ENCODE measurements at places on chromosomes 7 and 10. TPM values are rescaled to one million over a fixed set of nuclear protein-coding genes. Genes with fewer than 3 reads are reported as not detected.

GRCh38 chr10:26689399-26689798 is 8.1 kb upstream of the PDSS1 start:
- no peaks in the 10 kb centered on the region for H3K4me1 ChIP-seq
- DNase-seq, result no peak
- no peak overlapping the region for H3K4me3 ChIP-seq
- H3K27me3 ChIP-seq, result no peaks in the 10 kb centered on the region

- H3K4me1 ChIP-seq, result no peaks in the 10 kb centered on the region
- no peak overlapping the region for H3K4me3 ChIP-seq
- no peaks in the 10 kb centered on the region for H3K36me3 ChIP-seq
- H3K27me3 ChIP-seq, result no peaks in the 10 kb centered on the region
- no peak overlapping the region for H3K27ac ChIP-seq
Measured at GRCh38 chr10:49645871-49646870, 32.3 kb downstream of the CHAT start.

GRCh38 chr7:151672716-151673115 is 153.0 kb upstream of the RHEB start:
- no peaks in the 10 kb centered on the region for H3K27me3 ChIP-seq
- no peaks in the 10 kb centered on the region for H3K36me3 ChIP-seq
- no peak overlapping the region for H3K27ac ChIP-seq
- no peak overlapping the region for H3K4me3 ChIP-seq
- no peak for DNase-seq
- H3K4me1 ChIP-seq, result no peaks in the 10 kb centered on the region

GRCh38 chr7:2688409-2689342 is 674 bp downstream of the AMZ1 start:
- no peaks in the 10 kb centered on the region for H3K36me3 ChIP-seq
- H3K4me1 ChIP-seq, result no peaks in the 10 kb centered on the region
- no peaks in the 10 kb centered on the region for H3K27me3 ChIP-seq
- no peak overlapping the region for H3K27ac ChIP-seq
- peak overlapping the region; percentile 34 for H3K4me3 ChIP-seq
- no peak for DNase-seq

DNA sequence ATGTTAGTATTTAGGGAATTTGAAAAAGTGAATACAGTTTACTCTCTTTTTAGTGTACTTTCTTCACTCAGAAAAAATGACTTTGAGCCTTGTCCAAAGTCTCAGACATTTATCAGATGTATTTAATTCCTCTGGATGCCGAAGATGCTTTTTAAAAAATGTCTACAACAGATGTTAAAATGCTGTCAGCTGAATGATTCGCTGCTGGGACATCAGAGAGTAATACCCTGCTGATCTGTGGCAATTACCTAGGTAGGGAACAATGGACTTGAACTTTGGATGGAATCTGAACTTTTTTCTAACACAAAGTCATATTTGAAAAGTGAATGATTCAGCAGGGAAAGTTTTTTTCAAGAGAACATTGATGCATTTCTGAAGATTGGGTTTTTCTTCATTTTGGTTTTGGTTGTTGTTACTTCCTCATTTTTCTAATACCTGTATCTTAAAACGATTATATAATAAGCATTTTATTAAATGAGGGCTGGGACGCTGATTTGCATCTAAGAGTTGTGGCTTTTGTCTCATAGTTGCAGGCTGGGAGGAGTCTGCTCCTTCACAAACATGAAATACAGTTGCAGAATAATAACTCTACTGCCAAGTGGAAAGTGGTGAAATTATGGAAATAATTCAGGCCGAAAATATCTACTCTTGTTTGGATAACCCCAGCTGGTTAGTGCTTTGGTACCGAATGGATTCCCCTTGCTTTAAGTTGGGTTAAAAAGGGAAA is 98.0 kb downstream of the SPAG6 start:
- H3K36me3 ChIP-seq, result no peaks in the 10 kb centered on the region
- no peak overlapping the region for H3K4me3 ChIP-seq
- DNase-seq, result no peak
- H3K4me1 ChIP-seq, result peaks cover 8% of the 10 kb centered on the region

GRCh38 chr10:17563452-17563851 is 53.7 kb downstream of the HACD1 start:
- DNase-seq, result no peak
- H3K27me3 ChIP-seq, result no peaks in the 10 kb centered on the region
- H3K36me3 ChIP-seq, result no peaks in the 10 kb centered on the region
- H3K4me3 ChIP-seq, result no peak overlapping the region

DNA sequence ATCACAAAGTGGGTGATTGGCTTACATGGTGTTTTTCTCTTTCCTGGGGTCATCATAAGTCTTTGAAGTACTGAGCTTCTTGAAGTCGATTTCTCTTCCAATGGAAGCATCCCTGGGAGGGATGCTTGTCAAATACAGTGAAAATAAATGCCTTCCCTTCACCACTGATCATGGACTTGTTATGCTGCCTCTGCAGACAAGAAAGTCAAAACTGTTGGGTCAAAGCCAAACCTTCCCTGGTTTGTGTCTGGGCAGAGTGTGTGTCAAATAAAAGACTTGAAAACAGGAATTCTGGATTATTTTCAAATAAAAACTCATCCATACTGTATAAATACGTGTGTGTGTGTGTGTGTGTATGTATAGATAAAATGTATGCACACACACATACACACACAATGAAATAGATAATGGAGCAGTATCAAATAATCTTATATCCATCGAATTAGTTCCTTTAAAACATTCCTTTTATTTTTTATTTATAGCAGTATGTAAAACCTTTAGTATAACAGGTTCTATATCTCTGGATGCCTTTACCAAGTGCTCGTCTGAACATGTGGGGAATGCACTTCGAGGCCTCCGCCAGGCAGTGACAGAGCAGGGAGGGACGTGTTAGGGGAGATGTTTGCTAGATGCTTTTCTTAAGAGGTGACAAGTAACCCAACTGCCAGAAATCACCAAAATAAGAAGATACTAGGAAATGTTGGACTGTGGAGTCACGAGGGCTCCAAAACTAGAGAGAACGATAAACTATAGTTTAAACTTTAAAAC is 27.2 kb upstream of the WNT16 start:
- no peak overlapping the region for H3K27ac ChIP-seq
- H3K4me3 ChIP-seq, result no peak overlapping the region
- no peaks in the 10 kb centered on the region for H3K36me3 ChIP-seq
- H3K27me3 ChIP-seq, result no peaks in the 10 kb centered on the region

DNA sequence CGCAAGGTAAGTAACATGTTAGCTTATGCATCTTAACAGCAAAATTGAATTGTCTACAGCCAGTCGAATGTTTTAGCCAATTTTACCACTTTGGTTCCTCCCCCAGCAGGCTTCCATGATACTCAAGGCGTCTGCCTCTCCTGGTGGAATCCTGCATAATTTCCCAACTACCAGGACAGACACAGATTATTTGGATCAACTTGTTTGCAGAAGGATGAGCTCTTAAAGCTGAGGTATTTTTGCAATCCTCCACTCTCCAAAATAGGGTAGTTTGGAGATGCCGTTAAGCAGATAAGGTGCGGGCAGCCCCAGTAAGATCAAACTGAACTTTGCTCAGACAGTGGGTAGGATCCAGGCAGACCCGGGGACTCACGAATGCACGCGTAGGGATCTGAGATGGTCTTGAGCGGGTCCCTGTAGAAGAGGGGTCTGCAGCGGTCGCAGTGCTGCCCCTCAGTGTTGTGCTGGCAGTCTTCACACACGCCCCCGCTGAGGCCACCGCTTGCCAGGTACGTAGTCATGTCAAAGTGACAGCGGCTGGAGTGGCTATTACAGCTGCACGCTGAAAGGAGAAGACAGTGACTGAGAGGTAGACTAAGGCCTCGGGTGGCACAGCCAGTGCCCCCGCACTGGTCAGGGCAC is 27.4 kb downstream of the LAMB4 start:
- no peaks in the 10 kb centered on the region for H3K36me3 ChIP-seq
- H3K4me1 ChIP-seq, result no peaks in the 10 kb centered on the region
- no peak overlapping the region for H3K27ac ChIP-seq
- no peaks in the 10 kb centered on the region for H3K27me3 ChIP-seq

DNA sequence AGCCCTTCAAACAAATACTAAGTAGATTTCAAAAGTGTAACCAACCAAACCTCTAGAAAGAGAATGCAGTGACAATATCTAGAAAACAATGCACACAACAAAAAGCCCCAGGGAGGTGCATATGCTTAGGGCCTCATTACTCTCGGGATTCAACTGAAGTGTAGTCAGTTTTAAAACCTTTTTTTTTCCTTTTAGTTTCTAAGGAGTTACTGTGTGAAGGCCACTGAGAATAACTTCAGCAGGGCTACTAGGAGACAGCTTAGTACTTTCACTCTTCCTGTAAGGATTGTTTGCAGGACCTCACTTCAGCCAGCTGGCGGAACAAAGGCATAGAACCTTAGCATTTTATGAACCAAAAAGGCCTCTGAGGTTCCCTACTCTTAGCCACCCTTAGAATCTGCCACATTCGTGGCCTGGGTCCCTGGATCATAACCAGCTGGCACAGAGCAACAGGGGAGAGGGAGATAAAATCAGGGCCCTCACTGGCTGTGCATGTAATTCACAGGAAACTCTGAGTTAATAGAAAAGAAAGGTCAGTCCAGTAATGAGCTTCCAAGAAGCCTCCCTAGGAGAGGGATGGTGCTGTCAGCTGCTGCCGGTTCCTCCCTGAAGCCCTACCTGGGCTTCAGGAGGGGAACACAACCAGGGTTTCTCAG is 3.6 kb downstream of the VOPP1 start:
- H3K4me3 ChIP-seq, result no peak overlapping the region
- H3K27ac ChIP-seq, result no peak overlapping the region
- no peak for DNase-seq
- H3K27me3 ChIP-seq, result no peaks in the 10 kb centered on the region

DNA sequence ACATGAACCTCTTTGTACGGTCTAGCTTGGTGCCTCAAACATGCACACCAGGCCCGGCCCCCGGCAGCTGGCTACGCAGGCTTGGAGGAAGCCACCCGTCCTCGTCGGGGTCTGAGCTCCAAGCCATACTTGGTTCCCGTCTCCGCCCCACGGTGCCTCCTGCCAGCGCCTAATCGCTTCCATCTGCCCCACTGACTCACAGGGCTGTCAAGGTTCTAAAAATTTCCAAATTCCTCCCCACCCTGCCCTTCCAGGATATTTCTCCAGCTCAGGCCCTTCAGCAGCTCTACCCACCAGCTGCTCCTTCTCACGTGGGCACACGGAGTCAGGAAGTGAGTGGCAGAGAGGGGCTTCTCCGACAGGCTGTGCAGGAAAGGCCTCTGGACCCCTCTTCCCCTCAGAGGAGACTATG is 38.8 kb downstream of the TMEM270 start:
- peaks cover 10% of the 10 kb centered on the region for H3K4me1 ChIP-seq
- peak overlapping the region; percentile 30 for H3K27ac ChIP-seq
- no peak overlapping the region for H3K4me3 ChIP-seq
- peak; percentile 75 for DNase-seq
- no peaks in the 10 kb centered on the region for H3K36me3 ChIP-seq

- no peaks in the 10 kb centered on the region for H3K27me3 ChIP-seq
- H3K27ac ChIP-seq, result no peak overlapping the region
- no peaks in the 10 kb centered on the region for H3K36me3 ChIP-seq
- H3K4me3 ChIP-seq, result no peak overlapping the region
- DNase-seq, result no peak
Measured at GRCh38 chr10:125468278-125468677, 214.7 kb downstream of the TEX36 start.

GRCh38 chr10:114288424-114289095 is 49.5 kb downstream of the VWA2 start:
- H3K36me3 ChIP-seq, result no peaks in the 10 kb centered on the region
- no peak overlapping the region for H3K27ac ChIP-seq
- no peaks in the 10 kb centered on the region for H3K4me1 ChIP-seq

DNA sequence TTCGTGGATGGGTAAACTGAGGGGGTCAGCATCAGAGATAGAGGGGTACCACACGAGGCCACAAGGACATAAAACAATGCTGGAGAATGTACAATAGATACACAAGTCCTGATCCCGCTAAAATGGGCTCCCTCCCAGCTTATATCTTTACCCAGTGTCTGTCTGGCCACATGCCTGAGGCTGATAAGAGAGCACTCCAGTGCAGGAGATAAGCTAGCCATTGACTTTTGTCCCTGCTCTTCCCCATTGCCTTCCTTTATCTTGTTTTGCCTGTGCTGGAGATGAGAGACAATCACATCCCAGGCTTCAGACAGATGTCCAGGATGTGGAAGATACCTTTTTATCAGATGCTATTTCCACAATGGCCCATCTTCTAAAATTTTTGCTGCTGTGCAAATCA is 6.0 kb downstream of the GAD2 start:
- DNase-seq, result no peak
- no peak overlapping the region for H3K4me3 ChIP-seq
- H3K27ac ChIP-seq, result no peak overlapping the region
- no peaks in the 10 kb centered on the region for H3K36me3 ChIP-seq
- no peaks in the 10 kb centered on the region for H3K4me1 ChIP-seq

- H3K27me3 ChIP-seq, result no peaks in the 10 kb centered on the region
- H3K4me3 ChIP-seq, result peak overlapping the region; percentile 65
Measured at GRCh38 chr7:150339409-150339809, 2.0 kb downstream of the RARRES2 start.

GRCh38 chr7:47520406-47520805 is 61.5 kb downstream of the TNS3 start:
- no peak overlapping the region for H3K4me3 ChIP-seq
- H3K4me1 ChIP-seq, result peaks cover 21% of the 10 kb centered on the region
- no peaks in the 10 kb centered on the region for H3K27me3 ChIP-seq
- H3K36me3 ChIP-seq, result no peaks in the 10 kb centered on the region

GRCh38 chr10:5076615-5077014 is 17.6 kb upstream of the AKR1C3 start:
- no peaks in the 10 kb centered on the region for H3K36me3 ChIP-seq
- DNase-seq, result no peak
- no peaks in the 10 kb centered on the region for H3K27me3 ChIP-seq

DNA sequence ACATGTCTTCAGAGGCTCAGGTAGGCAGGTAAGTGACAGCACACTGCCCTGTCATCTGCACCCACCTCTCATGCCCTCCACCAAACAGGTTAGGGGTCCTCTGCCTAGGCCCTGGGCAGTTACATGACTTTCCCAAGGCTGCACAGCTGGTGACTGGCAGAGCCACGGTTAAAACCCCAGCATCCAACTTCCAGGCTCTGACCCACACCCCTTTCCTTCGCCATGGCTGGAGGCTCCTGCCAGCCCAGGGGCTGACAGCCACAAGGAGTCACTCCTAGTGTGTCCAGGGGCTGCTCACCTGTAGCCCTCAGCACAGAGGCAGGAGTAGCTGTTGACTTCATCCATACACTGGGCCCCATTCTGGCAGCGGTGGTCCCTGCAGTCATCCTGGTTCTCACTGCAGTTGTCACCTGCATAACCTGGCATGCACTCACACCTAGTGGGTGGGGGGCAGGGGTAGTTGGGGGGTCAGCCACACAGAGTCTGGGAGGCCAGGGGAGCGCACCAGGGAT is 175.0 kb downstream of the SLIT1 start:
- no peak overlapping the region for H3K27ac ChIP-seq
- DNase-seq, result no peak
- no peak overlapping the region for H3K4me3 ChIP-seq

RAMP3 gene
- 46.6 TPM for total RNA-seq

ZPBP gene
- 0.62 TPM for total RNA-seq

CLCN1 gene
- total RNA-seq, result not detected

MARCHF5 gene
- 32.1 TPM for total RNA-seq

ZNF92 gene
- 3.8 TPM for total RNA-seq

TMEM270 gene
- total RNA-seq, result not detected

OR6B1 gene
- total RNA-seq, result not detected

ANKRD26 gene
- 4.1 TPM for total RNA-seq

MEOX2 gene
- total RNA-seq, result 9.5 TPM

RNF32 gene
- not detected for total RNA-seq

Data from uterus (tissue), 4 donors.